Kasumi-1 (cell line): ENCODE measurements at places on chromosomes 1 and 21.

- no peak for DNase-seq
Measured at GRCh38 chr1:16091296-16091695, 17.8 kb upstream of the FAM131C start.

GRCh38 chr1:247400685-247401084 is 15.3 kb upstream of the NLRP3 start:
- no peak for DNase-seq

DNA sequence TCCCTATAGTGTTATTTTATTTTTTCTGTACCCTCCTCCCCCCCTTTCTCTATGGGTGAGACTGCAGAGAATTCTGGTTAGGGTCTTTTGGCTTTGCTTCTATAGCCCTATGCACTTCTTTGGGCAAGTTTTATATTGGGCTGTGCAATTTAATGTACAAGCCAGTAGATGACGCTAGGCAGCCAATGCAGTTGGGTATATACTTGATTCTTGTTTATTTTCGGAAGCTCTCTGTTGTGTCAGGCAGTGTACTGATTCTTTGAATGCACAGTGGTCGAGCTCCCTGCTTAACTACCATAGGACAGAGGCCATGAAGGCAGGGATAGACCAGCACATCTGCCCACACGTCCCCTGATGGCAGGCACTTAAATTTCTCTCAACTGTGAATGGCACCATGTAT is 34.1 kb upstream of the GPR52 start:
- DNase-seq = no peak

DNA sequence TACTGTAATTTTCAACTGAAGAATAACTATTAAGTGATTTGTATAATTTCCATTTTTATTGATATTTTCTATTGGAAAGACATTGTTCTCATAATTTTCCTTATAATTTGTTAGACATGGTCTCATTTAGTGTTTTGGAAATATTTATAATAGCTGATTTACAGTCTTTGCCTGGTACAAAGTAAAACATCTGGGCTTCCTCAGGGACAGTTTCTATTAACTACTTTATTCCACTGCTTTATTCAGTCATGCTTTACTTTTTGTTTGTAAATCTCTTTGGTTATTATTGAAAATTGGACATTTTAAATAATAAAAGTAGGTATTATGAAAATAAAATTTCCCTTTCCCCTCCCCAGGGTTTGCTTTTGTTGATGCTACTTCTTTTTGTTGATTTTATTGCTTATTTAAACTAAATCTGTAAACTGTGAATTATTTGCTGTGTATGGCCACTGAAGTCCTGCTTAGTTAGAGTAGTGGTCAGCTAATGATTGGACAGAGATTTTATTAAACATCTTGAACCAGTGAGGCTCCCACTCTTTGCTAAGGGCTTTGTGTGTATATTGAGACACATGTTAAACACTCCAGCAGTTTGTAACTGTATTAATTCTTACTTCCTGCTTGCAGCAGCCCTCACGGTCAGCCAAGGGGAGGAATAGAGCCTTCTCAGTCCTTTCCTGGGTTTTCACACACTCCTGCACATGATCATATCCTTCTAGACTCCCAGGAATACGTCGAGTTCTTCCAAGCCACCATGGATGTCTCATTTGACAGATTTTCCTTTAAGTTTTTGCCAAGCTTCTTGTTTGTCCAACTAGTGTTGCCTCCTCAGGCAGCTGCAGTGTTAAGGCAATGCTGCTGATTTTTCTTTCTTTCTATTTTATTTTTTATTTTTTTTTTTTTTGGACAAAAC is 994.6 kb upstream of the PRMT6 start:
- DNase-seq = no peak

GRCh38 chr1:8465013-8465412 is 147.1 kb downstream of the SLC45A1 start:
- DNase-seq = peak; percentile 21

DNA sequence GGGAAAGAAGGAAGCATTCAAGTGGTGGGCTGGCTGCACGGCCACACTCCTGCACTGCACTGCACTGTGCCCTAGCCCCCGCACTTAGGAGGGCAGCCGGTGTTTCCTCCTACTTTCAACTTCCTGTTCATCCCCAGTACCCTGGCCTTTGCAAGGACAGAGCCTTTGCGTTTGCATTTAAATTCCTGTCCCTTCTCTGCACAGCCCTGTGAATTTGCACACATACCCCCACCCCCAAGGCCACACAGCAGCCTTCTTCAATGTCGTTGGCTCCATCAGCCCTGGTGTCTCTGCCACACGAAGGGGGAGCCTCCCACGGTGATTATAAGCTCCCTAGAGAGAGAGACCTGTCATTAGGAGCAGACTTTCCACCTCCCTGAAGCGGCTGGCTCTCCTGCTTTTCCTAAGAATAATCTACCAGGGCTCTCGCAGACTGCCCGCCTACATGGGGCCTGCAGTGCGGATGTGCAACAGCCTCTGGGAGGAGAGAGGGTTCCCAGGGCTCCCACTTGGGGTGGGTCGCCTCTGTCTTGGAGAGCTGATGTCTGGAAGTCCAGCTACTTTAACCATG is 13.2 kb upstream of the SLC45A3 start:
- peak; percentile 87 for DNase-seq

GRCh38 chr1:240652549-240652948 is 40.6 kb upstream of the GREM2 start:
- no peak for DNase-seq

DNA sequence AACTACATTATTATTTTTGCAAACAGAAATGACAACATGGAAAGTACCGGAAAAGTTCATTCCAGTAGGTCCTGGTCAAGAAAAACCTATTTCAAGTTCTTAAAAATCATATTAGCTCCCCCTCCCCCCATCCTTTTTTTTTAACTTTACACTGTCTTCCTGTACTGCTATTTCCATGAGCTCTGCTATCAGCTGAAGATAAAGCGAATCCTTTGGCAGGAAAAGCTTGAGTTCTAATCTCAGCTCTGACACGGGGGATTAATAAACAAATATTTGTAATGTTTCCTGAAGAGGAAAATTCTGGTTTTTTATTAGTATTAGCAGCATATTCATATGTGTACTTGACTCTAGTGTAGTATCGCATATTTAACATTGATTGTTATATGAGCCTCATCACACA is 190.7 kb upstream of the ESRRG start:
- DNase-seq = no peak

DNA sequence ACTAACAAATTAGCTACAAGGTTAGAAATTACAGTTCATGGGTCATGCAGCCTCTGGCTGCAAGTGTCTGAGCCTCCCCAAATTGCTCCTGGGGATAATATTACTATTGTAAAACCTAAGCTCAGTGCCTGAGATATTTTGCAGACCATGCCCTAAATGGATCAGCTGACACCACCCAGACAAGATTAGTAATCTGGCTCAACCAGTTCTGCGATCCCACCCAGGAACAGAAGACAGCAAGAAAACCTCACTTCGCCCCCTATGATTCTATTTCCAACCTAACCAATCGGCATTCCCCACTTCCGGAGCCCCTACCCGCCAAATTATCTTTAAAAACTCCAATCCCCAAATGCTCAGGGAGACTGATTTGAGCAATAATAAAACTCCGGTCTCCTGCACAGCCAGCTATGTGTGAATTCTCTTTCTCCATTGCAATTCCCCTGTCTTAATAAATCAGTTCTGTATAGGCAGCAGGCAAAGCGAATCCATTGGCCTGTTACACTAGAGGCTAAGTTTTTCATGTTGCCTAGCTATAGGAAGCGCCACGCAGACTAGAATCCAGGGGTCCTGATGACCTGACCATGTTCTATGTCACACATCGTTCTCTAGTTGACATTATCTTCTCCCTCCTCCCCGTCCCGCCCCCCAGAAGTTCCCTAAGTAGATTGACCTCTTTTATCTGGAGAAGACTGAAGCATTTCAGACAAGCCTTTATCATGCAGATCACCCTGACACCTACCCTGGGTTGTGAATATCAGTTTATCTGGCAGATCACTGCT is 22.4 kb upstream of the ZFYVE9 start:
- DNase-seq = no peak

GRCh38 chr21:25428537-25428936 is 178.7 kb downstream of the MRPL39 start:
- no peak for DNase-seq

DNA sequence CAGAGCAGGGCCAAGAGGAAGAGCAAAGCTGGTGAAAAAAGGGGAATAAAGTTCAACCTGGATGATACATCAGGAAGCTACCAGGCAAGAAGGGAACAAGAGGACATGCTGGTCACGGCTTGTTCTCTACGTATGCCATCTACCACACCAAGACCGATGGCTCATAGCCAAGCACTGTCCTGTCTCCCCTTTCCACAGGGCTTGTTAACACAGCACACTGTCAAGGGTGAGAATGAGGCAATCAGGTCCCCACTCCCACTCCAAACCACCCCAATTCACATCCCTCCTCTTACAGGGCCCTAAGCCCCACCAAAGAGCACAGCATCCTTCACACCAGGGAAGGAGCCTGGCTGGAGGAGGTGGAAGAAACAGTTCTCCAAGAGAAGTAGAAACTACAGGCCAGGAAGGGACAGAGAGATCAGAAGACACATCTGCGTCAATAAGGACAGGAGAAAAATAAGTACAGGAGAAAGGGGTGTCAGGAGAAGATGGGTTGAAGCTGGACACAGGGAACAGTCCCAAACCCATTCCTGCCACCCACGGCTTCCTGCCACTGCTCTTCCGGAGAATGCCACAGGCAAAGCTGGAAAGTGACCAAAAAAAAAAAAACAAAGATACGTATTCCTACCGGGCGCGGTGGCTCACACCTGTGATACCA is 923 bp upstream of the SHC1 start:
- no peak for DNase-seq

GRCh38 chr1:229470406-229471043 is 36.6 kb upstream of the ACTA1 start:
- DNase-seq = no peak

GRCh38 chr1:171127099-171127498 is 36.4 kb downstream of the FMO3 start:
- DNase-seq = no peak

- peak; percentile 58 for DNase-seq
Measured at GRCh38 chr1:184143449-184143848, 91.9 kb downstream of the TSEN15 start.

GRCh38 chr21:40445349-40445921 is 401.5 kb downstream of the DSCAM start:
- no peak for DNase-seq

DNA sequence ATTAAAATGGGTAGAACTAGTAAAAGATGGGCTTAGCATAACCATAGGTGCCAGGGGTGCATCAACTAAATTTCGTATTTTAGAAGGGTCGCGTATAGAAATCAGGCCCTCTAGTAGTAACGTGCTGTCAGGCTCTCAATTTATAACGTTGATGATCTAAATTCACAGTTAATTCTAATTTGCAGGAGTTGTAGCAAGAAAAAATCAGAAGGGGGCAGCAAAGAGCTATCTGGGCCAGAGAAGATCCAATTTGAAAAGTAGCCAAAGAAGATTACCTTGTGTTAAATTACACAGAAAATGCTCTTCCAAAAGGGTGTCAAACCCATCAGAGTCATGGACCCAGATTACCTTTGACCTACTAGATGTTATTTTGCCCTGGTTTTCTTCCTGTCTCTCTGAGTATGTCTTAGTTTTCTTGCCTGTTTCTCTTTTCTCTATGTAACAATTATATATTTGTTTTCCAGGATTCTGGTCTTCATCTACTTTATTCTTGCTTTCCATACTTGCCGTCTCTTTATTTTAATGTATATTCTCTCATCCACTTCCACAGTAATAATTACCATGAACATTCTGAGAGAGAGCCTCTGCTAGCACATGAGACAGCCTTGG is 1030.9 kb downstream of the AMY1C start:
- peak; percentile 81 for DNase-seq

DNA sequence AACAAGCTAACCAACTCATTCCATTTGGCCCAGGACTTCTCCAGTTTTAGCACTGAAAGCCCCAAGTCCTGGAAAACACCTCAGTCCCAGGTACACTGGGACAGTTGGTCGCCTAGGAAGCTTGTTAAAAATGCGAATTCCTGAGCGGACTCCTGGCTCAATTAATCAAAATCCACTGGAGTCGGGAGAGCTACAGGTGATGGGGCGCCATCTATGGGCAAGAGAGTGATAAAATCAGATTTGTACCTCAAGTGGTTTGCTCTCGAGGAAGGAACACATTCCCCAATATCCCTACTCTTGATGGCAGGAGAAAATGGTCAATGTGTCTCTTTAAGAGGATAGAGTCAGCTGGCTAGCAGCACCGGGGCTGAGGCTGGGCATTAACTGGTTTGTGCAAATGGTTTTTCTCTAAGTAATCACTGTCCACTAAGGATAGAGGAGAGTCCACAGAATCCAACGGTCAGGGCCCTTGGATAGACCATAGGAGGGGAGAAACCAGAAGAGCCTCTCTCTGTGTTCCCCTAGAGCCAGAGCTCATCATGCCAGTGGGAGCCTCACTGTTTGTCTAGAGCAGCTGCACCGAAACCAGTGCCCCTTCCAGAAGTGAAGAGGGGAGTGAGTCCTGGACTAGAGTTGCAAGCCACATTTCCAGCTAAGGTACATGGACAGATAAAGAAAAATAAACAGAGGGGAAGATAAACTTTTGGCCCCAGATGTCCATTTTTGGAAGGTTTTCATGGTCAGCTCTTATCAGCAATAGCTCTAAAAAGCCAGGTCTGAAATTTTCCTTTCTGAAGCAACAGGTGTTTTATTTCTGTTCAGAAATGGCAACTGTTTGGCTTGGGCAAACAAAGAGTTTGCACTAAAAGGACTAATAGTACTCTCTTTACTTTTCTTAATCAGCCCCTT is 148.5 kb downstream of the TENT5C start:
- DNase-seq = peak; percentile 45

GRCh38 chr21:36803051-36803645 is 104.2 kb downstream of the SIM2 start:
- no peak for DNase-seq

GRCh38 chr1:51314974-51315373 is 15.4 kb downstream of the TTC39A start:
- no peak for DNase-seq

DNA sequence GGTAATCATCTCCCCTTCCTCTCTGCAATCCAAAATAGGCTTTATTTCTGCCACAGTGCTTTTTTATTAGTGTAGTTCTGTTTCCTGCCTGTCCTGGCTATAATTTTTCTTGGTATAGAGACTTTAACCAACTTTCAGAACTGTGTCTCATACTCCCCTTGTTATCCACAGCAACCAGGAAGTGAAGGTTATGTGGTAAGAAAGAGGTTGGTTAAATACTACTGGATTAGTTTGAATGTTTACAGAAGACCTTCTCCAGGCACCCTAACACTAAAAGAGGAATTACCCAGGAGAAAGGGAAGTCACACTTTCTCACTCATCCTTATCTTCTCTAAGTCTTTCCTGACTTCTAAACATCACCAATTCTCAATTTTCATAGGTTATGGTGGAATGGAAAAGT is 17.8 kb upstream of the TNFSF4 start:
- DNase-seq = peak; percentile 59

DNA sequence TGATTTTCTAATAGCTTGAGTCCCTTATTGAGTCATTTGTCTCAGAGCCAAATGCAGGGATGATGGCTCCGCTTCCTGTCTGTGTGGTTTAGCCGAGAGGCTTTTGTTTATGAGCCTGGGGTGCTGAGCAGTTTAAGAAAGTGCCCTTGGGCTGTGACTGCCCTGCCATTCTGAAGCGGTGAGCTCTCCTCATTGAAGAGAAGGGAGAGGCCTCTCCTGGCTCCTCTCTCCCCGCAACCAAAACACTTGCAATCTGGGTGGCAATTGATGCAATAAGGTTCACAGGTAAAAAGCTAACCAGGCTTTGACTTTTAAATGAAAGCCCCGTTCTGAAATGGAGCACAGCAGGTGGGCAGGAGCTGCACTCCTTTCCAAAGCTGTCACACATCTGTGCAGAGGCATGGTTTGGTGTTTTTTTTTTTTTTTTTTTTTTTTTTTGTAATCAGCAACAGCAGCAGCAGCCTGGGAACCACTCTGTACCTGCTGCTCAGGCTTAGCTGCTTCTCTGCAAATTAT is 403.7 kb downstream of the SIPA1L2 start:
- DNase-seq = no peak

GRCh38 chr1:29974316-29974724 is 738.0 kb downstream of the PTPRU start:
- no peak for DNase-seq
